Stimulated activated CD8-positive, alpha-beta memory T cell treated with anti-CD3 and anti-CD28 coated beads, Interleukin-15, amount 100 ng/mL, for 48 hours (primary cell): ENCODE measurements at places on chromosomes 12 and 14.

DNA sequence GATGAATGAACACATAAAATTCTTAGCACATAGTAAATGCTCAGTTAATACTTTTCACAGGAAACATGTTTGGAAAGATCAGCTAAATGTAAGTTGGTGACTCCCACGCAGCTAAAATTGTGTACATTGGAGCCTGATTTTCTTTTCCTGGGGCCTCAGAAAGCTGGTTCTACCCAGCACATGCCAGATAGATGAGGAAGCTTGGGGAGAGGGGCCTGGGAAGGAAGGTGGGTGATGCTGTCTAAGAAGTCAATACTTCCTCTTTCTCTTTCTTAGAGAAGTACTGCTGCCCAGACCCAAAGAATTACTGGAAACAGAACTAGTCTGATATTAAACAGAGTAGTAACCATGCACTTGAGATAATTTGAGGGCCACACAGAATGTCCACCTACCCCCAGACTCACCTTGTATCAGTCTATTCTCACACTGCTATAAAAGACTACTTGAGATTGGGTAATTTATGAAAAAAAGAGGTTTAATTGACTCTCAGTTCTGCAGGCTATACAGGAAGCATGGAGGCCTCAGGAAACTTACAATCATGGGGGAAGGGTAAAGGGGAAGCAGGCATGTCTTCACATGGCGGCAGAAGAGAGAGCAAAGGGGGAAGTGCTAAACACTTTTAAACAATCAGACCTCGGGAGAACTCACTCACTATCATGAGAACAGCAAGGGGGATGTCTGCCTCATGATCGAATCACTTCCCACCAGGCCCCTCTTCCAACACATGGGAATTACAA, 123.3 kb upstream of the MED13L start:
- DNase-seq: no peak

- DNase-seq: no peak
Observed at GRCh38 chr14:75426332-75427125, 1.3 kb upstream of the JDP2 start.

DNA sequence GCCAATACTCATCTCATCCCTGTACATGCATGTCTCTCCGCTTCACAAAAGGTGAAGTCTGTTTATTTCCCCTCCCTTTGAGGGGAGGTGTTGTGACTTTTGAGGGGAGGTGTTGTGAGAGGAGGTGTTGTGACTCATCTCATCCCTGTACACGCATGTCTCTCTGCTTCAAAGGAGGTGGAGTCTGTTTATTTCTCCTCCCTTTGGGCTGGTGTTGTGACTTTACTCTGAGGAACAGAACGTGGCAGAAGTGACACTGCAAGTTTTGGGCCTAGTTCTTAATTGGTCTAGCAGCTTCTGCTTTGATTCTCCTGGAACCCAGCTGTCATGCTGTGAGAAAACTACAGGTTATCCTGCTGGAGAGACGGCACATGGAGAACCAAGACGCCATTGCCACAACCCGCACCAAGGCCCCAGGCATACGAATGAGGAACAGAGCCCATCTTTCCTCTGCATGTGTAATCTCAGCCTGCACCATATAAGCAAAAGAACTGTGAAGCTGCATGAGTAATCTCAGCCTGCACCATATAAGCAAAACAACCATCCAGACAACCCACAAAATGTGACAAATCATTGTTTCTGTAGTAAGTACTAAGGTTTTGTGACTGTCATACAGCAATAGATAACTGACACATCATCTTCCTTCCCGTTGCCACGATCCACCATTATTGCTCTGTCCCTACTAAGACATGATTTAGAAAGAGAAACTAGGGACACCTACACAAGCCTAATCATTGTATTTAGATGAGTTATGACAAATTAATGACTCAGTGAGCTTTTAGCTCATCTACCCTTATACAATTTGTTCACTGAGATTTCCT, 30.0 kb downstream of the GALNT4 start:
- DNase-seq: peak; percentile 36

DNA sequence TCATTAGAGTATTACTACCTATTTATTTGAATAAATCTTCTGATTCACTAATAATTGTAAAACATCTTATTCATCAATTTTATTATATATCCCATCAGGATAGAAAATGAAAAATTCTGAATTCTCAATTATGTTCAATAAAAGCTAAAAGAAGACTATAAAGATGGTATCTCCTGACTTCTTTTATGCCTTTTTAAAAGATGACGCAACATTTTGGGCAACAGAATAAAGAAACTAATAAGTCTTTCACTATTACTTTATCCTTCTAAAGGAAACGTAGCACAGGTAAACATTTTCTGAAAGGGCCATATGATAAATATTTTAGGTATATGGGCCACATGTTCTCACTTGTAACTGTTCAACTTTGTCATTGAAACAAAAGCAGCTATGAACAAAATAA, 10.1 kb upstream of the ATXN7L3B start:
- no peak for DNase-seq

DNA sequence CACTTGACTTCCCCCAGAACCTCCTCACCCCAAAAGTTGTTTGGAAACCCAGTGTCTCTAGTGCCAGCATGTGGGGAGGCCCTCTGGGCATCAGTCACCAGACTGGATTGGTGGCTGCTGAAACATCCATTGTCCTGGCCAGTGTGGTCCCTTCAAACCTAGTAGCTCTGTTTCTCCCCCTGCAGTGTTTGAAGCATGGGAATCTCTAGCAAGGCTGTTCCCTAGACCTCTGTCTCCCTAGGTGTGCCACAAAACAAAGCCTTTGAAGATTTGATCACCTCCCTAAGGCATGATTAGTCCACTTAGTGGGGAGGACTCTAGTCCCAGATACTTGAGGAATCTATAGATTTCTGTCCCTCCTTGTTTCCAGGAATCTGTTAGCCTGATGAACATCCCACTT, 60.3 kb downstream of the ARF6 start:
- DNase-seq: no peak

GRCh38 chr14:22400655-22401259, 188.3 kb downstream of the DAD1 start:
- no peak for DNase-seq

DNA sequence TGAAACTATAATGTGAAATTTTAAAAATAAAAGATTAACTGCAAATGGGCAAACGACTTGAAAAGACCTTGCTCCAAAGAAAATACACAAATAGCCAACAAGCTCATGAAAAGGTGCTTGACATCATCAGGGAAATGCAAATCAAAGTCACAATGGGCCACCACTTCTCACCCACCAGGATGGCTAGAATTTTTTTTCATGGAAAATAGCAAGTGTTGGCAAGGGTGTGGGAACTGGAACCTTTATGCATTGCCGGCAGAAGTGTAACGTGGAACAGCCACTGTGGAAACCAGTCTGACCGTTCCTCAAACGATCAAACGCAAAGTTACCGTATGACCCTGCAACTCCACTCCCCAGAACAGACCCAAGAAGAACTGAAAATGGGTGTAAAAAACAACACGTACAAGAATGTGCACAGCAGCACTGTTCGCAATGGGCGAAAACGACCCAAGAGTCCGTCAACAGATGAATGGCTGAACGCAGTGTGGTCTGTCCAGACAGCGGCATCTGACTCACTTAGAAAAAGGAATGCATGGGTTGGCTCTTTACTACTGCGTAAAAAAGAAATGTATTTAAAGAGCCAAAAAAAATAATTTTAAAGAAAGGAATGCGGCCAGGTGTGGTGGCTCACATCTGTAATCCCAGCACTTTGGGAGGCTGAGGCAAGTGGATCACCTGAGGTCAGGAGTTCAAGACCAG, 40.2 kb downstream of the SCARB1 start:
- no peak for DNase-seq

- DNase-seq: no peak
Observed at GRCh38 chr14:103131580-103131979, 8.3 kb downstream of the TNFAIP2 start.

DNA sequence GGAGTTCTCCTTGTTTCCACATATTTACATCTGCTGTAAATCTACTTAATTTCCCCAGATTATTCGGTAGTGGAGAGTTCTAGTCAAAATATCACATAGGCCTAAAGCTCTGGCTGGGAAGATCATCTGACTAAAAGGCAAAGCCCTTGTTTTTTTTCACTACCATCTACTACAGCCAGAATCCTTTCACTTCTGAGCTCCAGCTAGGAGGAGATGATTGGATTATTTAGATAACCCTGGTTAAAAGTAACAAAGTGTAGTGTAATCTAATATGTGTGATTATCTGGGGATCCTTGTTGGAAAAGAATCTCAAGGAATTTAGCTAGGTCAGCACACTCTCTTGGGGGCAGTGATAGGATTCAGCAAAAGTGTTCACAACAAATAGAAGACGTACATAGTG, 125.4 kb downstream of the DYRK2 start:
- no peak for DNase-seq

GRCh38 chr14:31828946-31829868, 247.9 kb upstream of the ARHGAP5 start:
- DNase-seq: no peak

DNA sequence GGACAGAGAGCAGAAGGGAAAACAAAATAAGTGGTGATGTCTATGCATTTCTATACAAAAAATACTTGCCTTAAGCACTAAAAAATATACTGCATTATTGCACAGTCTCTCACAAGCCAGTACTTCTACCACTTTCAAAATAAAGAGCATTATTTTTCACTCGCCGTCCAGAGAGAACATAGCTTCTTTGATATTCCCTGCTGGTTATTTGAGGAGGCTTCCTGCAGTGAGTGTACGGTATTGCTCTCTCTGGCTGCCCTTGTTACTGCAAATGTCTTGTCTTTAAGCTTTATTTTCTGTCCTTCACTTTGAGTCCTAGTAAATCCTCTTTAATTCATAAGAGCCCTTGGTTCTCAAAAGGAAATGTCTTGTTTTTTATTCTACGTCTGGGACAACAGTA, 81.1 kb downstream of the EML1 start:
- no peak for DNase-seq

GRCh38 chr12:118682656-118683055, 298.7 kb upstream of the SRRM4 start:
- DNase-seq: no peak

DNA sequence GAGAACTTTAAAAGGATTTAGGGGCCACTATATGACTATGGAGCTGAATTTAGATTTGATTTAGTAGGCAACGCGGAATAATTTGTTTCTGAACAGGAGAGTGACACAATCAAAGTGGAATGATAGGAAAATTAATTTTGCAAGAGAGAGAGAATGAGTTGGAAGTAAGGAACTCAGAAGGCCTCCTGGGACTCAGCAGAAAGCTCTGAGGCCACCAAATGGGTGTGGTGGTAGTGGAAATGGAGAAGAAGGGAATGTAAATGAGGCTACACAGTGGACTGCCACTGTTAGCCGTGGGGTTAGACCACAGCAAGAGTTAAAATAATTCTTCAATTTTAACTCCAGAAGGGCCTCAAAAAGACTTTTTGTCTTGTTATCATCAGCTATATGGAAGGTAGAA, 102.7 kb downstream of the LRRK2 start:
- no peak for DNase-seq

DNA sequence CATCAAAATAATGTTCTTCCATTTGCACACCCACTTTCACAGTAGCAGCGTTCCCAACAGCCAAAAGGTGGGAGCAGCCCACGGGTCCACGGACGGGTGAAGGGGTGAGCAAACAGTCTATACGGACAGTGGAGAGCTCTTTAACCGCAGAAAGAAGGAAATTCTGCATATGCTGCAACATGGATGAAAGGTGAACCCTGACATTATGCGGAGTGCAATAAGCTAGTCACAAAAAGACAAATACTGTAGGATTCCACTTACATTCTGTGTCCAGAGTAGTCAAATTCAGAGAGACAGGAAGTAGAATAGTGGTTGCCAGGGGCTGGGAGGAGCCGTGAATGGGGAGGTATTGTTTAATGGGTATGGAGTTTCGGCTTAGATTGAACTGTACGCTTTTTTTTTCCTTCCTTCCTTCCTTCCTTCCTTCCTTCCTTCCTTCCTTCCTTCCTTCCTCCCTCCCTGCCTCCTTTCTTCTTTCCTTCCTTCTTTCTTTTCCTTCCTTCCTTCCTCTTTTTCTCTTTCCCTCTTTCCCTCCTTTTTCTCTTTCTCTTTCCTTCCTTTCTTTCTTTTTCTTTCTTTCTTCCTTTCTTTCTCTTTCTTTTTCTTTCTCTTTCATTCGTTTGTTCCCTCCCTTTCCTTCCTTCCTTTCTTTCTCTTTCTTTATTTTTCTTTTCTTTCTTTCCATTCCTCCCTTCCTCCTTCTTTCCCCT, 15.8 kb upstream of the ANKRD9 start:
- DNase-seq: no peak

- DNase-seq: no peak
Observed at GRCh38 chr12:94909663-94910062, 93.8 kb downstream of the NDUFA12 start.

- no peak for DNase-seq
Observed at GRCh38 chr12:102429211-102430154, 50.9 kb downstream of the IGF1 start.

DNA sequence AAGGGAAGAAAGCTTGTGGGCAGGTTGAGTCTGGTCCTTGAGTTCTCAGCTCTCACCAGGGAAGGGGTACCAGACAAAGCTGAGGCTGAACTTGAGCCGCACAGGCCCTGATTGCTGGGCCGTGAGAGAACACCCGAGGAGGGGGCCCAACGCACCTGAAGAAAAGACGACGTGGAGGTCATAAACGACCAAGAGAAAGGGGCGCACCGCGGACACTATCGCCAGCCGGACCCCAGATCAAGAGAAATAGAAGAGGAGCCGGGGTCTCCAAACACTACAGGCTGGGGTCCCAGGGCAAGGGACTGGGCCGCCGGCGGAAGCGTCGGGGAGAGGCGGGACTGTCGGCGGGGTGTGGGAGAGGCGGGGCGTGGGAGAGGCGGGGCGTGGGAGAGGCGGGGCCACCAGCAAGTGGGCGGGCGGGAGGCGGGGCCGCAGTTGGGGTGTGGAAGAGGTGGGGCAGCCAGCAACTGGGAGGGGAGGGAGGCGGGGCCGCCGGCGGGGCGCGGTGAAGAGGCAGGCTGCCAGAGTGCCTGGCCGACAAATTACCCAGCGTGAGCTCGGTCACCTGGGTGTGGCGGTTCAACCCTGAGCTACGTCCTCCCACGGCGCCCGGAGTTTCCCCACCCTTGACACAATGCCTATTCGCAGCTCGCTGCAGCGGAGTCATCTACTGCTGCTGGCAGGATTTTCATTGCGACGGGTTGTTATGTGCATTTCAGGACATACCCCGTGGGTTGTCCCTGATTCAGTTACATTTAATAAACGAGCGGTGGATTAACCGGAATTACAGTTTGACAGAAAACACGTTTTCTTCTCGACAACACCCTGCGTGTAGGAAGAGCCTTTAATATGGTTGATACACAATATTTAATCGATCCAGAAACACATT, 15.5 kb upstream of the NEMF start:
- DNase-seq: peak; percentile 97

DNA sequence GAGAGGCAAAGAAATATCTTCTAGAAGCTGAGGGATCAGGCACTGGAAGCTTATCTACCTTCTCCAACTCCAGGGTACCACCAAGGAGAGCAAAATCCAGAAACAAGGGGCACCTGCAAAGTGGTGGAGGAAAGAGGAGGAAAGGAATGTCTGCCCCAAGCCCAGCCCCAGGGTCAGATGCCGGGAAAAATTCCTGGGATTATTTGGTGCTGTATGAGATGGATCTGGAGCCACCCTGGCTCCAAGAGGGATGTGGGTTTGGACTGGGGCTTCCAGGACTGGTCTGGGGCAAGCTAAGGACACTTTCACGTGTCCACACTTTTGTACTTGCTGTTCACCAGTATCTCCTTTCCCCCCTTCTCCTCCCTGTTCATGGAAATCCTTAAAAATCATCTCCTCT, 69.8 kb downstream of the DPF3 start:
- DNase-seq: no peak
